NCI-H187 (cell line): ENCODE measurements at places on chromosomes 1 and 21.
A peak's percentile ranks its signal among the peaks of the same experiment; 100 is the strongest.

- no peak for DNase-seq
Observed at GRCh38 chr1:37825506-37825905, 17.5 kb upstream of the YRDC start.

GRCh38 chr1:5374192-5374591 is 618.0 kb downstream of the NPHP4 start:
- no peak for DNase-seq

DNA sequence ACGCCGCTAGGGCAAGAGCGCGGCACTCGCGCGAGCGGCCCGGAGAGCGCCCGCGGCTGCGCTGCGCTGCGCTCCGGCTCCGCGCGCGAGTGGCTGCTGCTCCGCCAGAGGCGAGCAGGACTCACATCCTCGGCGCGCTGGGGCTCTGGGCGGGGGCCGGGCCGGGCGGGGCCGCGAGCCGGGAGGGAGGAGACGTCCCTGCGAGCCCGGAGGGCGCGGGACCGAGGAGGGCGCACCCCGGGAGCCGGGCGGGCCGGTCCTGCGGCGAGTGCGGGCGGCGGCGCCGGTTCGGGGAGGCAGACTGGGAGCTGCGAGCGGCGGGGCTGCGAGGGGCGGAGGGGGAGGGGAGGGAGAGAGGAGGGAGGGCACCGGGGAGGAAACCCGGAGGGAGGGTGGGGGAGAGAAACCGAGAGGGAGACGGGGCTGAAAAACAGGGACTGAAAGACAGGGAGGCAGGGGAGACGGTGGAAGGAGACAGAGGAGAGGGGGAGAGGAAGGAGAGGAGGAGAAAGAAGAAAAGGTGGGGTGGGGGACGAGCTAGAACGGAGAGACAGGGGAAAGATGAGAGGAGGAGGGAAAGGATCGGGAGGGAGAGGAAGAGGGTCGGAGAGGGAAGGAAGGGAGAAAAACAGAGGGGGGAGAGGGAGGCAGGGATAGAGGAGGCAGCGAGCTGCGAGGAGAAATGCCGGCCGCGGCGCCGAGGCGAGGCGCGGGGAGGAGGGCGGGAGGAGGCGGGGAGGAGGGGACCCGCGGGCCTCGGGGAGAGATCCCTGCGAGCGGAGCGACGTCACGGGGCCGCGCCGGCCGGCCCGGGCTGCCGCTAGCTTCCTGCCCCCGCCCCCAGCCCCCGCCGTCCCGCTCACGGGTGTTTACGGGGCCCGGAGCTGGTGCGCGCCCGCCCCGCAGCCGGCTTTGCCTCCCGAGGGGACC is at the start of gene CAMK2N1:
Gene CAMK2N1, minus strand, starts transcription at position 684 of the 930 bp plus-strand sequence. CDS start 831 bp downstream, outside the sequence.
- DNase-seq = no peak

DNA sequence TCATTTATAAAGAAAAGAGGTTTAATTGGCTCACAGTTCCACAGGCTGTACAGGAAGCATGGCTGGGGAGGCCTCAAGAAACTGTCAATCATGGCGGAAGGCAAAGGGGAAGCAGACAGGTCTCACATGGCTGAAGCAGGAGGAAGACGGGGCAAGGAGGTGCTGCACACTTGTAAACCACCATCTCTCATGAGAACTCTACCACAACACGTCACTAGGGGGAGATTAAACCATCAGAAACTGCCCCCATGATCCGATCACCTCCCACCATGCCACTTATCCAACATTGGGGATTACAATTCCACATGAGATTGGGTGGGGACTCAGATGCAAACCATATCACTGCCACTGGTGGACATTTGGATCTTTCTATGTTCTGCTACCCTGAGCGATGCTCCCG is 351.4 kb downstream of the NPHP4 start:
- DNase-seq = no peak

DNA sequence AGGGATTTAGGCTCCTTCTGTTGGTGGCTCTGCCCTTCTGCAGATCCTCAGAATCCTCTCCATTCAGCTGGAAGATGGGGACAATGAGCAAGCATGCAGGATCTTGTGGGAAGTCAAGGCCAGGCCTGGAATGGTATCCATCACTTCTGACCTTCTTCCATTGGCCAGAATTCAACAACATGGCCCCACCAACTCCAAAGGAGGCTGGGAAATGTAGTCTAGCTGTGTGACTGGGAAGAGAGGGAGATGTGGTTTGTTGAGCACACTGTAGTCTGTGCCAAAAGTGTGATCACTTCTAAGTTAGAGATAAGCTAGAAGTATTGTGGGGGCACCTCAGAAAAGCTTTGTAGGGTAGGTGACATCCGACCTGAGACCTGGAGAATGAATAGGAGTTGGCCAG is 60.4 kb upstream of the WNT4 start:
- no peak for DNase-seq

DNA sequence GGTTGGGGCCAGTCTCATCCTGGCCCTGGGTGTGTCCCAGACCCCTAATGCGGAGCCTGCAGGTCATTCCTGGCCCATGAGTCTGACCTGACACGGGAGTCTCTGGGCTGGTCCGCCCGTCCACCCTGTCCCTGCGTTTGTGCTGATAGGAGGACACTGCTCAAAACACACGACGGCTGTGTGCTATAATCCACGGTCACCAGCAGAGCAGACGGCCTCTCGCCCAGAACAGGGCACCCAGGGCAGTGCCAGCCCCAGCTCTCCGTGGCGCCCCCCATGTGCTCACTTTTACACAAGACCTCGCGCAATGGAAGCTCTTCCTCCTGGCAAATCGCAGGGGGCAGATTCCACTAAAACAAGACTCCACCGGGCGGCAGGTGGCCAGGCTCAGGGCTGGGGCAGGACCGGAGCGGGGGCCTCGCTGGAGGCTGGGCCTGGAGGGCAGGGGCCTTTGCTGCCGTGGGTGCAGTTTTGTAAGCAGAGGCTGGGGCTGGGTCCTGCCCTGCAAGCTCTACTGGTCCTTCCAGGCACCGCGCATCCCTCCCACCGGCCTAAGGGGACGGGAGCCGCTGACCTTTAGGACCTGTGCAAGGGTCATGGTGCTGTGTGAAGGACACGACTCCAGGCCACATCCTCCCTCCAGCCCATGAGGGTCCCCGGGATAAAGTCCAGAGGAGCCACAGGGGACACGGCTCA is 10.6 kb upstream of the SLC19A1 start:
- no peak for DNase-seq

GRCh38 chr1:112704934-112705627 is 1.8 kb downstream of the RHOC start:
- peak; percentile 26 for DNase-seq

GRCh38 chr1:234953655-234954405 is 174.8 kb downstream of the TOMM20 start:
- DNase-seq = no peak
